Liver (tissue), 10 donors: ENCODE measurements at places on chromosomes 1 and 21.

DNA sequence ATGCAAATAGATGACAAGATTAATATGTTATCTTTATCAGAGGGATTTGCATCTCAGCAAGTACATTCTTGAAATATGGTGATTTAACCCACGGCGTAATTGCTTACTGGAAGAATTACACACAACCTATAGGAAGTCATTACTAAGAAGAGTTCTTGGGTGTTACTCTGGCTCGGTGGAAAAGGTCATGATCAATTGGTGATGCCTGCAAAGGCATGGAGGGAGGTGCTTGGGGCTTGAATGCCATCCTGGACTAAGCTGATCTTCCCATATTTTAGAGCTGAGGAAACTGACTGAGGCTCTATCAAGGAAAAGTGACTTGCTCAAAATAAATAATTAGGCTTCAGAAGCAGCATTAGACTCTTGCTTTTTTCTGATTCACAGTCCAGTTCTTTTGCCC lies 137.5 kb upstream of the JUN start:
- DNase-seq, result no peak

- no peak for DNase-seq
Measured at GRCh38 chr21:19921211-19921610, 1077.0 kb upstream of the NCAM2 start.

DNA sequence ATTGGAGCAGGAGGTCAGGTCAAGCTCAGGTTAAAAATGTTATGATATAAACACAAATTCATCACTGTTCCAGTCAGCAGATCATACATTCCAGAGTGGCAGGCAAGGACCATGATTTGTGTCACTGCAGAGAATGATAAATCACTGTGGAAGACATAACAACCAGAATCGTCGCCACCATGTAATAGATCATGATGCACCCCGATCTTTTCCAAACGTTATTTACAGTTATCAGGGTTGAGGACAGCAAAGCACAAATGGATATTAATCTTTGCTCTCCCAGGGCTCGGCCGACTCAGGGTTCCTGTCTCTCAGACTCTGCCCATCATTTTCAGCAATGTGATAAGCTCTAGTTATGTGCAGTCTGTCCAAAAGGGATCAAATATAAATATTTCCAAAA lies 122.7 kb downstream of the ZBTB18 start:
- DNase-seq, result no peak

- no peak for DNase-seq
Measured at GRCh38 chr1:14242123-14242522, 356.4 kb upstream of the KAZN start.

GRCh38 chr1:100629391-100629790 lies 90.2 kb upstream of the VCAM1 start:
- no peak for DNase-seq

DNA sequence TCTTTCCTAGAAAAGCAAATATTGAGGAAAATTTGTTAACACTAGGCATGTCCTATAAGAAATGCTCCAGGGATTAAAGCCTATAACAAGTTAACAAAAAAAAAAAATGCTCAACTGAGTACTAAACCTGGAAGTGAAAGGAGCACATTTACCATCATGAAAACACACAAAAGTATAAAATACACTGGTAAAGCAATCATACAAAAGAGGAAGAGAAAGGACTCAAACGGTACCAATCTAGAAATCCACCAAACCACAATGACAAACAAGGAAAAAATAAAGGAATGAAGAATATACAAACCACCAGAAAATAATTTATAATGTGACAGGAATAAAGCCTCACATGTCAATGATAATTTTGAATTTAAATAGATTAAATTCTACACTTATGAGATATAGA lies 21.2 kb downstream of the CD1E start:
- no peak for DNase-seq
